ENCODE measurements at places on chromosomes 16 and 17.
A peak's percentile ranks its signal among the peaks of the same experiment; 100 is the strongest.

DNA sequence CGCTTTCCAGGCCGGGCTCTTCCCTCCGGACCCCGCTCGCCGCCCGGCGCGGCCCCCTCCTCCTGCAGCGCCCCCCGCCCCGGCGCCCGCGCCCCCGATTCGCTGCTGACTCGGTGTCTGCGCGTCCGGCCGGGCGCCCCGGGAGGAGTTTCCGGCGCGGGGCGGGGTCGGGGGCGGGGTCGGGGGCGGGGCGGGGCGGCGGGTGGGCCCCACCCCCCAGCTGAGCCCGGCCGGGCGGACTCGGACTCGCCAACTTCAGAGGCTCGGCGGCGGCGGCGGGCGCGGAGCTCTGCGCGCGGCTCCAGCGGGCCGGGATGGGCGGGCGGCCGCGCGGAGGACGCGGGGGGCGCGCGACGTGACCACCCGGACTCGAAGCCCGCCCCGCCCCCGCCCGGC, at the start of gene METRNL:
Gene METRNL (plus strand): TSS at position 258 of the 396 bp plus-strand sequence. CDS start 207 bp downstream, outside the sequence.
- DNase-seq: no peak

DNA sequence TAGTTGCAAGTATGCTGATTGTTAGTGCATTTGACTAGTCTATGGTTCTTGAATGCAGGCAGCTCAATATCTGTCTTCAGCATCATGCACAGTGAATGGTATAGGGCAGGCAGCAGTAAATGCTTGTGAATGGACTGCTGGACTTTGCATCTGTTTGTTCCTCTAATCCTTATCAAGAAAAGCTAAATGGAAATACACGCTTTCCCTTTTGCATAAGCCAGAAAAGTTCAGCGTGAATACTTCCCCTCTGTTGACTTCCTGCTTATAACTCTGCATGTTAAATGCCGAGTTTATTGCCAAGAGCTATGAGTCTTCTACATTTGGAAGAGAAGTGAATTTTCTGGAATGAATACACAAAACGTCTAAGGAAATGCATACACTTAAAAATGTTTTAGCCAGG, 127.9 kb upstream of the CPHXL start:
- DNase-seq: no peak

- DNase-seq: no peak
Measured at GRCh38 chr16:414395-415169, 10.9 kb upstream of the RAB11FIP3 start.

DNA sequence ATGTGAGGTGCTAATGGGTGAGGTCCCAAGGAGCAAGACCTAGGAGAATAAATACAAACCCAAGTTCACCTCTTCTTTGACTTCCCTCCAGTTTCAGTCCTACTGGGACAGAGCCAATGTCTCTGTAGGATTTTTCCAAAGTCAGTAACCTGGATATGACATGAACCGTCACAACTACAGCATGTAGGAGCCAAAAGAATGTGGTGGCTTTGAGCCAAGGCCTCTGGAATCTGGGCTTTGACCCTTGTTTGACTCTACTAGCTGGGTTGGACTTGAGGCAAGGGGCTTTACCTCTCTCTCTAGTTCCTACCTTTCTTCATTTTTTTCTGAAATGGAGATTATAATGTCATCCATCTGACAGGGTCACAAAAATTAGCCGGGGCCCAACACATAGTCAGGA, 91.4 kb downstream of the CACNG3 start:
- DNase-seq: no peak

DNA sequence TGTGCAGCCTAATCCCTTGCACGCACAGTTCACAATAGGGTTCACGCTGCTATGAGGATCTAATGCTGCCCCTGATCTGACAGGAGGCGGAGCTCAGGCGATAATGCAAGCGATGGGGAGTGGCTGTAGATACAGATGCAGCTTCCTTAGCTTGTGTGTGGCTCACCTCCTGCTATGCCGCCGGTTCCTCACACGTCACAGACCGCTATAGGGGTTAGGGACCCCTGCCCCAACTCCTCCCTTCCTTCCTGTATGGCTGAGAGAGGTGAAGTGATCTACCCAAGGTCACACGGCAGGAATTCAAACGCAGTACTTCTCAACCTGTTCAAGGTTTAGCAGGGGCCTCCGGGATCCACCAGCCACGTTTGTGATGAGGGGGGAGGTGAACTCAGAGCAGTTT, 13.4 kb upstream of the PLLP start:
- DNase-seq: no peak

- DNase-seq: no peak
Measured at GRCh38 chr17:28549236-28550132, 2.9 kb downstream of the UNC119 start.

- DNase-seq: no peak
Measured at GRCh38 chr16:53266156-53266555, 168.1 kb upstream of the RBL2 start.

GRCh38 chr17:38711792-38712571, 6.9 kb downstream of the MLLT6 start:
- DNase-seq: no peak

GRCh38 chr16:886084-886543, 84.7 kb downstream of the LMF1 start:
- peak; percentile 26 for DNase-seq

DNA sequence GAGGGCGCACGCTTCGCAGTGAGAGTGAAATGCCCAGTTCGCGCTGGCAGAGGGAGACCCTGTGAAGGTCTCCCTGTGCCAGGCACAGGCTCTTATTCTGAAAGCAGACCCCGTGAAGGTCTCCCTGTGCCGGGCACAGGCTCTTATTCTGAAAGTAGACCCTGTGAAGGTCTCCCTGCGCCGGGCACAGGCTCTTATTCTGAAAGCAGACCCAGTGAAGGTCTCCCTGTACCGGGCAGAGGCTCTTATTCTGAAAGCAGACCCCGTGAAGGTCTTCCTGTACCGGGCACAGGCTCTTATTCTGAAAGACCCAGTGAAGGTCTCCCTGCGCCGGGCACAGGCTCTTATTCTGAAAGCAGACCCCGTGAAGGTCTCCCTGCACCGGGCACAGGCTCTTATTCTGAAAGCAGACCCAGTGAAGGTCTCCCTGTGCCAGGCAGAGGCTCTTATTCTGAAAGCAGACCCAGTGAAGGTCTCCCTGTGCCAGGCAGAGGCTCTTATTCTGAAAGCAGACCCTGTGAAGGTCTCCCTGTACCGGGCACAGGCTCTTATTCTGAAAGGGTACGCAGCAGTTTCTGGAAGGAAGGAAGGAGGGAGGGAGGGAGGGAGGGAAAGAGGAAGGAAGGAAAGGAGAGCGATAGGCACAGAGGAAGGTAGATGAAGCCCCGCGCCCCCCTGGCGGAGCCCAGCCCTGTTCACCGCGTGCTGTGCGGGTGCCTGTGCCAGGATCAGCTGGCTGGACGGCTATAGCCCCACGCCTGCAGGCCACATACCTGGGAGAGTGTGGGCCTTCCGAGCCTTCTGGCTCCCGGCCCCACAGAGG, 55.3 kb downstream of the WDR45B start:
- DNase-seq: peak; percentile 73

DNA sequence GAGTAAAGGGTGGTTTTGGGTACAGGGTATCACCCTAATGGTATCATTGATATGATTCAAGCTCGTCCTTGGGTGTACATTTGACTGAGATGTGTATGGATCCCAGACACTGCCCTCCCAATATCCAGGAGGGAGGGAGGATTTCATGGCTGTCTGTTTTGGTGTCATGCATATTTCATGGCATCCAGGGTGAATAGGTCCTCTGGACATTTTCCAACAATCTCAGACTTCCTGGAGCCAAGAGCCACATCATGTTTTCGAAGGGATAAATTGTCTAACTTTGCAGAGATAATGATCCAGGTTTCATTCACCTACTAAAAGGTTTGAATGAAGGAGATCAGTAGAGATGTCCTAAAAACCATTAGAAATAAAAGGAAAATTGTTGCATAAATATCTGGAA, 431.9 kb downstream of the SHISA9 start:
- DNase-seq: no peak

- DNase-seq: no peak
Measured at GRCh38 chr17:45144199-45145034, 3.9 kb upstream of the HEXIM1 start.

DNA sequence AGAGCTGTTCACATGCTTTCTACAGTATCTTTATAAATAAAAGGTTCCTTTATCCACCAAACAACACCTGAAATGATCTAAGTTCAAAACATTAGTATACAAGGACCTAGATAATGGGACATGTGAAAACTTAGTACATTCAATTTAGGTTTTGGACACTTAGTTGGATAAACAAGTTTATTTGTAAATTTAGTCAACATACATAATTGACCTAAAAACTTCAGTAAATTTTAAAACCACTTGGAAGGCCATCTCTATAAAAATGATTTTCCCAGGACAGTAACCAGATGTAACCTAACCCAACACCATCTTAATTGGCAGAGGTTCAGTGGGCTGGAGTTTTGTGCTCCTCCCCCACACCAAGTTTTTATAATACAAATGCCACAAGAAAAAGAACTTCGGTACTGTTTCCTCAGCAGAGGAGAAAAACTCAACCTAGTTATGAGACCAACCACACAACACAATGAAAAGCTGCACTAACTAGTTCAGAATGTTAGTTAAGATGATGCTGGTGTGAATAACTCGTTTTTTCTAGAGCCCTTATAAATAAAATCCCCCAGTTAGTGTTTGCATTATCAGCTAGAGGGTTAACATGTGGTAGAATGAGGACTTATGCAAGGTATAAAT, 7.2 kb upstream of the UNK start:
- DNase-seq: no peak

DNA sequence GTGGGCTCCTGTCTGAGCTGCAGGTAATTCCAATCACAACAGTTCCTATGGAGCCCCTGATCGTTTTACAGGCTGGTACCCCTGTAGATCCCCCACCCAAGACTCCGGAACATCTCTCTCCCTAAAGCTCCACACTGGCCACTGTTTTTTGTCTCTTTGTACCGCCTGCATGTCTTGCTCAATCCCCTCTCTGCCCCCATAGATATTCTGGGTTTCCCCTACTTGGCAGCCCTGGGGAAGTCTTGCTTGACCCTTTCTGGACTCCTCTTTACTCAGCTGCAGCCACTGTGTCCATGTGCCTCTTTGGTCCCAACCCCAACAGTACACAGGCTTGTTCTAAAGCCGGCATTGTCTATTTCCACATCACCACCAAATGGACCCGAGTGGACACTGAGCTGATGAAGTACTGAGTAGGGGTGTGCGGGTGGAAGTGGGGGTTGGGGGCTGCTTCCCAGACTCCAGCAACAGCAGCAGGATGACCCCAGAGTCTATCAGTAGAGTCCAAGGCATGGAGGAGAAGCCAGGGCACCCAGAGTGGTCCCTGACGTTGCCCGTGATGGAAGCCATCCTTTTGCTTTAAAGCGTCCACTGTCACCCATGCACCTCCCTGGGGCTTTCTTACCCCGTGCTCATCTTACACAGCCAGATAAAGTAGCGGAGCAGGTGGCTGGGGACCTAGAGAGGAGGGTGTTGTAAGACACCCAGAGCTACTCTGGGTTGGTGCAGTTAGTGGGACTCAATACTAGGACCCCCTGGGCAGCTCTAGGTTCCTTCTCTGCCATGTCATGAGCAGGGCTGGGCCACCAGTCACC, 6.4 kb downstream of the CD300LB start:
- DNase-seq: no peak

DNA sequence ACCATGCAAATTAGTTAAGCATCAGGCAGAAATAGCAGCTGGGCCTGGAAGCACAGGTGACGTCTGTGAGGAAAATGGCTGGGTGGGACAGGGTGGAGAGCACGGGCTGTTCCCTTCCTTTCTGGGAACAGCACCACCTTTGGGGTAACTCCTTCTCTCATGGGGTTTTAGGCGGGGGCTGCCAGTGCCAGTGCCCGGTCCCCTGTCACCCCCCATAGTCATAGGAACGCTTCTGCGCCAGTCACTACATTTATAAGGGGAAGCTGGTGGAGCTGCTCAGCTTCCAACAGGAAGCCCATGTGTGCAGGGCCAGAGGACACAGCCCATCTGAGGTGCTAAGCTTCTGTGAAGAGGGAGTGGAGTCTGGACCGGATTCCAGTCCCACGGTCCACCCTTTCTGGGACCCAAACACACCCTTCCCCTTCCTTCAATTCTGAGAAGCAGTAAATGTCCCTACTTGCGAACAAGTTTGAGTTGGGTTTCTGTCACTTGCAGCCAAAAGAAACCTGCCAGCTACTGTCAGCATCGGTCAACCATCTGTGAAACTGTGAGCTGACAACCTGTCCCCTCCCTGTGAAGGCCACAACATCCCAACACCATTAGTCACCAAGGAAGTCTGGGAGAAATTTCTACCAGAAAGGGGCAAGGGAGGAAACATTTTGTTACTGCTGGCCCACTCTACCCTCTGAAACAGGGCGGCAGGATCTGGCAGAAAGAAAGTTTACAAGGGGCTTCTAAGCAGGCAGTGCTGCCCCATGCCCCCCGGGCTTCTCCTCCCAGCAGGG, 86.0 kb upstream of the AMZ2 start:
- no peak for DNase-seq

DNA sequence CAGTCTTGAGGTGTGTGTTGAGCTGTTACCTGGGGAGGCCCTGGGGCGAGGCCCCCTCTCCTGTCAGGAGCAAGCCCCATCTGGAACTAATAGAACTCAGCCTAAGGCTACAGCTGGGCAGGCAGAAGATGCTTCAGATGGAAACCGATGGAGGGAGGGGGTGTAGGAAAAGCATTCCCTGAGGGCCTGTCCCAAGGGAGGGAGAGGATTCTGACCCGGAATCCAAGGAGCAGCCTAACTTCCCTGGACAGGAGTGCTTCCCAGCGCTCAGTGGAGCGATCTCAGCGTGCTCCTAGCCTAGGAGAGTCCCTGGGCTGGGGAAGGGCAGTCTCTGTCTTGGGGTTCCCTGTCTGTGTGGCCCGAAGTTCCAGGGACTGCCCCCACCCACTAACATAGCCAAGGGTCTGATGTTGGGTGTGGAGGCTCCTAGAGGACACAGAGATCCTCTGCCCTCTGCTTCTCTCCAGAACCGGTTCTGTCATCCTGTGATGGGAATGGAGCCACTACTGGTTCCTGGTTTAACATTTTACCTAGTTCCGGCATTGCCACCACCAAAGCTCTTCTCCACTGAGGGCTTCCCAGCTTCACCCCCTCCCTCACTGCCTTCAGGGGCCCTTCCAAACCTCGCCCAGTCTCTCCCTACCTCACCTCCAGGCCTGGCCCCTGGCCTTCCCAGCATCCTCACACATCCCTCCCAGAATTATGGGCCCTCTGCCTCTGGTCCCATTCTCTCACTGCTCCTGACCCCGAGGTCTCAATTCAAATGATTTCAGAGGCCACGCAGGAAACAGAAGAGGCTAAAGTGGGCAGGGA, 58.7 kb downstream of the RTN4RL1 start:
- no peak for DNase-seq

- DNase-seq: peak; percentile 41
Measured at GRCh38 chr16:75580-76501, 2.2 kb upstream of the MPG start.

DNA sequence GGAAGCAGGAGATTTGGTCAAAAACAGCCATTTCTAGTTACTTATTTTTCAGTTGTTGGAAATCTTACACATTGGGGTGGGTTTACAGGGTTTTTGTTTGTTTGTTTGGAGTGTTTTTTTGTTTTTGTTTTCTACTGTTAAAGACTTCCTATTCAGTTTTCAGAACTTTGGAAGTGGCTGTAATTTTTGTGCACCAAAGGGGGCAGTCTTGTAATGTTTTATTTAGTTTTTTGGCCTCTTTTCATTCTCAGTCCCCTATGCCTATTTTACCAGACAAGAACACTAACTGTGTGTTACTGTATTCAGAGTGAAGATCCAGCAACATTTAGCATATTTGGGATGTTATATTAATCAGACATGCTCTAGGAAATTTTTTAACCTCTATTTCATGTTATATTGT, 20.6 kb downstream of the TPPP3 start:
- peak; percentile 40 for DNase-seq

All from endothelial cell of umbilical vein (primary cell).